Effector CD8-positive, alpha-beta T cell (primary cell): ENCODE measurements at places on chromosomes 6 and 20.

GRCh38 chr20:2296524-2297356 is 939 bp downstream of the TGM3 start:
- DNase-seq, result no peak

- DNase-seq, result no peak
Observed at GRCh38 chr6:35954333-35954732, 33.4 kb upstream of the SRPK1 start.

- DNase-seq, result no peak
Observed at GRCh38 chr6:7119272-7119801, 11.6 kb downstream of the RREB1 start.

GRCh38 chr20:20463933-20464374 is 96.0 kb downstream of the INSM1 start:
- no peak for DNase-seq

DNA sequence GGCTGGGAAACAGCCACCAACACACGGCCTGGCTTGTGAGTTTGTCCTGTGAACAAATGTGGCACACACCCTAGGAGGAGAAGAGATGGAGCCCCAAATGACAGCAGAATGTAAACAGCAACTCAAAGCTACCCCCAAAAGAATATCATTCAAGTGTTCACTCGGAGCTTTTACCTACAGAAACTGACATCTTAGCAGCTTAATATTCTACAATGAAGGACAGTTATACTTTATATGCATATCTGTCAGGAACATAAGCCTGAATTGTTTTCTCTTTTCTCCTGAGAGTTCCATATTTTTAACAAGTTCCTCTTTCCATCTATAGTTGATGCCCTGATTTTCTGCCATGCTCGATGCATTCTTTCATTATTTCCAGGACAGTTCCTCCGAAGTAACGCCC is 566.0 kb upstream of the MAP3K7 start:
- DNase-seq, result no peak

DNA sequence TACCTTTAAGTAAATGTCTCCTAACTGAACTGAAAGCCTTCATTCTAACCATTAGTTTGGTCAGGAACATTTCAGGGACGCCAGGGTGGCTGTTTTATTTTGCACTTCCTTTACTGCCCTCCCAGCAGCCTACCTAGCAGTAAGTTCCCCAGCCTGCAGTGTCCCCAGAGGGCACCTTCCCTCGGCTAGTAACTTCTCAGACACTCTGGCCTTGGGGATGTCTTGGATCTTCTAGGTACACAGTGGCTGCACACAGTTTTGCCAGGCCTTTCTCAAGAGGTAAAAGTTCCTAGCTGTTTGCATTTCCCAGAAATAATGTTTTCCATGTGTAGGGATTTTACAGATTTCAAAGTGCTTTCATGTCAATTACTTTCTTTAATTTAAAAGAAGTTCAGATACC is 378 bp upstream of the LAMA2 start:
- DNase-seq, result no peak

DNA sequence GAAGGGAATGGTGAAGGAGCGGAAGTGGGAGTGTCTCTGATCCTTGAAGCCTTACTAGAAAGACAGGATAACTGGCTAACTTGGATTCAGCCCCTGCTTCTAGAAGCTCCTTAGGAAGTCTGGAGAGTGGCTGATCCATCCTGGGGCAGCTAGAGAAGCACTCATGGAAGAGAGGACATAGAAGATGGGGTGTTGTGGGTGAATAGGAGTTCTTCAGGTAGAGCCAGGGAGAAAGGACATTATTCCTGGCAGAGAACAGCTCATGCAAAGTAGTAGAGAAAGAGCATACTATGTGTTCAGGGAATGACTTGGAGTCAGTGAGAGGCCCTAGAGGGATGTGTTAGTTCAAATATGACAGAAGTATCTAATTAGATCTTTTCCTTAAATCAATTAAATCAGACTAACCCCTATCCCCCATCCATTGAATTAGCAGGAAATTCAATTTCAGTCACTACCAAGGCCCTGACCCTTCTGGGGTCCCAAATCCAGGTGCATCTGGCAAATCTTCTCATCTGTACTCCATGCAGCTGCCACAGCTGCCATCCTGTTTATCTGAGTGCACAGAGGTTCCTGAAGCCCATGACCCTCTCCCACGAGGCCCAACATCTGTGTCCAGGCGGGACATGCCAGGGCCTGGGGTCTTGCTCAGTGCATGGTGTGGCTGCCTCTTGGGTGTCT is 130.7 kb downstream of the DHX35 start:
- DNase-seq, result no peak

DNA sequence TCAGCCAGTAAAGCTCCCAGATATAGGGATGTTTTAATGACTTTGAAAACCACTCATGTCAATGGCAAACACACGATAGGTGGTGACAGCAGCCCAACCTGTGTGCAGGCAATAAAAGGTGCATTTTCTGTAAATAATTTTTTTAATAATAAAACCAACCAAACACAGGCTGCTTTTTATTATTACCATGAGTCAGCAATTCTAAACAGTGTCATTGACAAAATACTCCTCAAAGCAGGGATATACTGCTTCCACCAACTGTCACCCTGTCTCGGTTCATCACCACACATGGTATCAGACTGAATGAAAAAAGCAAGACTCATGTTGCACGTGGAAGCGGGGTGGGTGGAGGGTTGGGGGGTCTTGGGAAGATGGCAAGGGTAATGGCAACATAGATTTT is 195.9 kb downstream of the ANKRD60 start:
- DNase-seq, result no peak

GRCh38 chr6:40606526-40606925 is 19.4 kb upstream of the LRFN2 start:
- no peak for DNase-seq

GRCh38 chr6:135522965-135523692 is 25.6 kb upstream of the AHI1 start:
- DNase-seq, result no peak

DNA sequence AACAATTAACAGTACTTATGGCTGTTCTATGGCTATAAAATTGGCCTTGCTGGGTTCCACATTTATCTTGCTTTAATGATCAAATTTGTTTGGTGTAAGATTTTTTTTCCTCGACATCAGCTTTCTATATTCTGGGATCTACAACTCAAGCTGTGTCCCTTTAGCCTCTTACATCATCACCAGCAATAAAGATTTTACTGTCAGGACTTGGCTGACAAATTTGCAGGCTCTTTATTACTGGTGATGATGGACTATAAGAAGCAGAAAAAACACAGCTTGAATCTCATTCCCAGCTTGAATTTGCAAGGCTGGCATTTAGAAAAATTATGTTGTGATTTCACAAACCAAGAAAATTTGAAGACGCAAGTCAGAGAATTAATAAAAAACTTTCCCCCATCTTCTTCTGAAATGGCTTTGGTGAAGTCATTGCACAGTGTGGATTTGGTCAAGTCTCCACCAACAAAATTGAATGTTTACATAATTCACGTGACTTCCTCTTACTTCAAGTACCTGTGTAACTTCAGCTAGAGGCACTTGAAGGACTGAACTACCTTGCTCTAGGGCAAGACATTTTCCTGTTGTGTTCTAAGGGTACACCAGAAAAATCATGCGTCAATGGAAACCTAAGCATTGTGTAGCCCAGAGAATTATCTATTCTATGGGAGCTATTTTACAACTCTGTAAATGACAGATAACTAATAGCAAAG is 175.0 kb downstream of the CBLN4 start:
- DNase-seq, result no peak

- no peak for DNase-seq
Observed at GRCh38 chr6:107237992-107238660, 122.8 kb upstream of the BEND3 start.

GRCh38 chr6:155387481-155387880 is 68.2 kb downstream of the NOX3 start:
- DNase-seq, result no peak

DNA sequence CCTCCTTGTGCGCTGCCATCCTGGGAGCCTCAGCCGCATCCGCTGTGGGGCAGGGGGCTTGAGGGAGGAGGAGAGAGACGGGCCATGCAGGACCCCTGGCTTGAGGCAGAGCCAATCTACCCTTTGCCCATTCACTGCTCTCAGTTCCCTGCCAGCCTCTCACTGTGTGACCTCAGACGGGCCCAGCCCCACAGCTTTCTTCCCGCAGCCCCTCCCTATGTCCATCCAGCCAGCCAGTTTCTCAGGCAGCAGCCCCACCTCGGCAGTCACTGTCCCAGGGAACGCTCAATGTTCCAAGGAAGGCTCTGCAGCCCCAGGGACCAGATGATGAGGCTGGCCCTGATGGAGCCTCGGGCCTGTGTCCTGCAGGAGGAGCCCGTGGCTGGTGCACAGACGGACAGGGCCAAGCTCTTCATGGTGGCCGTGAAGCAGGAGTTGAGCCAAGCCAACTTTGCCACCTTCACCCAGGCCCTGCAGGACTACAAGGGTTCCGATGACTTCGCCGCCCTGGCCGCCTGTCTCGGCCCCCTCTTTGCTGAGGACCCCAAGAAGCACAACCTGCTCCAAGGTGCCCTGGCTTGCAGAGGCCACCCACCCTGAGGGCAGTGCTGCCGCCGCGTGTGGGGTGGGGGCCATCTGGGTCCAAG is 3.9 kb upstream of the TNFRSF6B start:
- no peak for DNase-seq

GRCh38 chr20:14701326-14701725 is 363.9 kb upstream of the FLRT3 start:
- no peak for DNase-seq

DNA sequence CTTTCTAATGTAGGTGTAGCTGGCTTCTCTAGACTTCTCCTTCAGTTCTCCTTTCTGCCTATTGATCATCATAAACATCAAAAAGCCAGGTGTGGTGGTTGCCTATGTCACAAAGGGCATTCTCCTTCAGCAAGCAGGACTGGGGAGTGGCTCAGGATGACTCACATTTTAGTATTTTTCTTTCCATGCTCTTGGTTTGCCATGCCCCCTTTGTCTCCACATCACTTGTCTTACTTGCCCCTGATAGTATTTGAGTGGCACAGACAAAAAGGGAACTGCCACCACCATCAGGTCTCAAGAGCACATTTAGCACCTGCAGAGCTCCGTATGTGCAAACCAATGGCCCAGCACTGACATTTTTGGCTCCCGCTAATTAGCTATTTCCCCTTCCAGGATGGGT is 698.8 kb downstream of the DHX35 start:
- no peak for DNase-seq
